ENCODE measurements at places on chromosomes 7 and 10.

GRCh38 chr7:148590471-148590870, at the start of gene C7orf33:
Gene C7orf33 (plus strand): TSS chr7:148590766. CDS start chr7:148590926, 160 bp downstream.
- no peak for DNase-seq

- DNase-seq = no peak
Observed at GRCh38 chr10:132787495-132788179, 1.7 kb upstream of the NKX6-2 start.

DNA sequence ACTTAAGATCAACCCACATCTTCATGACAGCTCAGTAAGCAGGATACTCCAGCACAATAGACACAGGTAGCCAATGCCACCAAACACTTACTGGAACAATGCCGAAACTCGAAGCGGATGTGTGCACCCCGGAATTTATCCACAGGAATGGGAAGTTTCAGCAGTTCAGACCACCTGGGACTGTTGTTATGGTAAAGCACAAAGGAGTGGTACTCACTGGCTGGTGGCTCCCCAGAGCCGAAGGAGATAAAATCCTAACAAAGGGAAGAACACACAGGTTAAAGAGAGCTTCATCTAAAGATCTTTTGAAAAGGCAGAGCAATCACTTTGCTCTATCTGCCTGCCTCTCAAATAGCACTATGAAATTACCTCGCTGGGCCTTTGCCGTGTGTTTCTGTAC, 305.9 kb downstream of the DOCK4 start:
- DNase-seq = no peak

DNA sequence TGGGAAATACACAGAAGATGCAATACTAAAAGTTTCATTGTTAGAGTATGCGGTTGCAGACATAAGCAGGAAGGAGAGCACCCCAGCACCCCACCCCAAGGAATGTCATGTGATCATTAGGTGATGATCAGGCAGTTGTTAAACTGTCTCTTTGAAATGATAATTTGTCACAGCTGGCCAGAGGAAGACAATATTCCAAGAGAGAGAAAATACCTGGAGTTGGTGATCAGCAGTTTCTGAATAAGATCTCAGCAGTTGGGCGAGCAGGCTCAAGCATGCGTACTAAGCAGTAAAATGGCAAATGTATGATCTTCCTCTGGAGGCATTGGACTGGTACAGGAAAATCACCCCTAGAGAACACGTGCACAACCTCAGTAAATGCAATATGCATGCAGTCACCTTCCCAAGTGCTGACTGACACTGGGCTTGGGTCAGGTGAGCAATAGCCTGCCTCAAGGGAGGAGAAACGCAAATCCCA, 250.1 kb upstream of the MBL2 start:
- DNase-seq = no peak

GRCh38 chr7:27244488-27245123, 2.0 kb downstream of the EVX1 start:
- no peak for DNase-seq

DNA sequence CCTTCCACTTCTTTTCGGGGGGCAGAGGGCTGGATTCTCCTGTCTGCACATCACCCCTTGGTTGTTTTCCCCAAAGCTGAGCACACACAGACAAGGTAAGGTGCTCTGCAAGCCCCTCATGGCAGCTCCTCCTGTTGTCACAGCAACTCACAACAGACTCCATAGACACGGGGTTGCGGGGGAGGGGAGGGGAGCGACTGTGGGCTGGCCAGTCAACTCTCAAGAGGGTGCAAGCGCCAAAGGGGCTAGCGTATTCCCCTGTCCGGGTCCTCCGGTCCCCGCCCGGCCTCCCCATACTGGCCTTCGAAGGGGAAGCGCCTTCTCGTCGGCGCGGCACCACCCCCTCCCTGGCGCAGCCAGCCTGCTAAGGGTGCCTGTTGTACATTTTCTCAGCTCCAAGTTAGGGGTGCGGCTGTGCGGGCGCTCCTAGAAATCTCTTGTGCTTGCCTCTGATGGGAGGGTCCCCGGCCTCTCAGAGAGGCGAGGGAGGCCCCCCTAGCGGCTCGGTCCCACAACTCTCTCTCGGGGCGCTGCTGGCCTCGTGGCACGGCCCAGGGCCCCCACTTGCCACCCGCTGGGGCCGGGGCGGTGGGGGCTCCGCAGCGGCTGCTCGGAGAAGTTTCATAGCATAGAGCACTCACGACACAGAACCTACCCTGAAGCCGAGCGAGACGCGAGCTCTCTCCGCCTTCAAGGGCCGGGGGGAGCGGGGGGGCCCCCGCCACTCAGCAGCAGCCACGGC, 498 bp downstream of the RHOBTB1 start:
- DNase-seq = no peak

- no peak for DNase-seq
Observed at GRCh38 chr7:35694161-35694783, 663 bp downstream of the HERPUD2 start.

- DNase-seq = no peak
Observed at GRCh38 chr7:127383123-127383835, 9.2 kb downstream of the ZNF800 start.

GRCh38 chr7:26937939-26938623, 73.7 kb upstream of the SKAP2 start:
- DNase-seq = no peak
